A172 (cell line): ENCODE measurements at places on chromosomes 16 and 17. TPM values are rescaled to one million over a fixed set of nuclear protein-coding genes. Genes with fewer than 3 reads are reported as not detected.

RAB34 gene
- total RNA-seq, result 246 and 286 TPM in 2 replicates

DNA sequence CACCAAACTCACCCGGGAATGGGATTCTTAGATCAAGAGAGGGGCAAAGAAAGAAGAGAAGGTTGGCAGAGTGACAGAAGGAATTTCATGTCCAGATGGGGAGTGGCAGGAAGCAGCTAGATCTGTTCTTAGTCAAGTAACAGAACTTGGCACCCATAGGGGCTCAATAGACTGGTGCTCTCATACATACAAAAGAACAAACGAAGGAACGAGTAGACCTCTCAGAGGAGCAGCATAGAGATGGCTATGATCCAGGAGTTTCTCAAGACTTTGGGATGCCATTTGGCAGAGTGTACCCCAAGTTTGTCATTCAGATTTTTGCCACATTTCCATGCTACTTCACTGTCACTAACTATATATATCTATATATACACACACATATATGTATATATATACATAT lies 47.9 kb downstream of the GINS3 start:
- no peak for DNase-seq

DNA sequence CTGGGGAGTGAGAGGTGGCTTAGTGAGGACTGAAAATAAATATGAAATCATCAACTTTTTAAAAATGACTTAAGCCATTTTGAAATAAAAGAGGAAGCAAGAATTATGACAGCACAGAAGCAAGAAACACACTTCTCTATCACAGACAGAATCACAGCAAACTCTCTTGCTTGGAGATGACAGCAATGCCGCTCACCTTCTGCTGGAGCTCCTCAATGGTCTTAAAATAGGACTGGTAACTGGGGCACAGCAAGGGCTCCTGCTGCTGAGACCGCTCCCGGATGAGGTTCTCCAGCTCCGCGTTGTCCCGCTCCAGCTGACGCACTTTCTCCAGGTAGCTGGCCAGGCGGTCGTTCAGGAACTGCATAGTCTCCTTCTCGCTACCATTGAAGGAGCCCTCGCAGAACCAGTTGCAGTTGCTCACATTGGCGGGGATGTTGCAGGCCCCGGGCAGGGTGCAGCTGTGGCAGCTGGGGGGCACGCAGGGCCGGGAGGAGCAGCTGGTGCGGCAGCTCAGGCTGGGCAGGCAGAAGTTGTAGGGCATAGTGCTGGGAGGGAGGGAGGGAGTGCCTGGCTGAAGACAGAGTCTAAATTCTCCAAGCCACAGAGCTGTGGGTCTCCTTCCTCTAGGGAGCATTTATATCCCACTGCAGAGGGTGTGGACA lies at the start of gene KRT31:
Gene KRT31, minus strand, starts transcription at position 613 of the 665 bp plus-strand sequence. Its CDS starts 69 bp downstream, at position 544.
- no peak for DNase-seq

ELMO3 gene
- total RNA-seq, result 0.24 and 0.48 TPM in 2 replicates

ARHGDIG gene
- 1.1 and 4.0 TPM in 2 replicates for total RNA-seq

SAT2 gene
- 64.0 and 77.4 TPM in 2 replicates for total RNA-seq
